ENCODE measurements at places on chromosomes 5 and 9.

DNA sequence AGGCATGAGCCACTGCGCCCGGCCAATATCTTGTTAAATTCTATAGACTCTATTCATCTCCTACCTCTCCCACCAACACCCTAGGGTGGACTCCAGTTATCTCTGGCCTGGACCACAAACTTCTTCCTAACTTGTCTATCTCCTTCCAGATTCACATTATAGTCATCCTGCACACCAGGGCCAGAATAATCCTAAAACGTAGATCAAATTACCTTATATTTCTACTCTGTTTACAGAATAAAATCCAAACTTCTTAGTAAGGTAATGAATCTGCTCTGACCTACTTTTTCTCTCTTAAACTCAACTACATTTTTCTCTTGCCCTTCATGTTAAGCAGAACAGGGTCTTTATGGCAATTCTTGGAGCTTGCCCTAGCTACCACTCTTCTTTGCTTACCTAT, 6.9 kb downstream of the ELL2 start:
- no peak for DNase-seq

GRCh38 chr5:31235381-31235780, 41.9 kb downstream of the CDH6 start:
- no peak for DNase-seq

DNA sequence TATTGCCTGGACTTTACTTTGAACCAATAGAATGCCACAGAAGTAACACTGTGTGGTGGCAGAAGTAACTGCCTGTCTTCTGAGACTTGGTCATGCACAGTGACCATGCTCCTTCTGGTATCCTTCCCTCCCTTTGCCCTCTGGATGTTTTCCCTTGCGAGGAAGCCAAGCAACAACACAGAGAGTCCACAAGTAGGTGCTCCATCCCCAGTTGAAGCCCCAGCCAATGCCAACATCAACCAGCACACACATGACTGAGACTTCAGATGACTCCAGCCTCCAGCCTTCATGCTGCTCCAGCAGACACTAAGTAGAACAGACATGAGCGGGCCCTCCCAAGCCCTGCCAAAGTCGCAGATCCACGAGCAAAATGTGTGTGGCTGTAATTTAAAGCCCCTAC, 129.6 kb downstream of the EPB41L4A start:
- DNase-seq = no peak

- no peak for DNase-seq
These were observed 9.4 kb upstream of the MAMDC2 start for GRCh38 chr9:70034271-70034711.

DNA sequence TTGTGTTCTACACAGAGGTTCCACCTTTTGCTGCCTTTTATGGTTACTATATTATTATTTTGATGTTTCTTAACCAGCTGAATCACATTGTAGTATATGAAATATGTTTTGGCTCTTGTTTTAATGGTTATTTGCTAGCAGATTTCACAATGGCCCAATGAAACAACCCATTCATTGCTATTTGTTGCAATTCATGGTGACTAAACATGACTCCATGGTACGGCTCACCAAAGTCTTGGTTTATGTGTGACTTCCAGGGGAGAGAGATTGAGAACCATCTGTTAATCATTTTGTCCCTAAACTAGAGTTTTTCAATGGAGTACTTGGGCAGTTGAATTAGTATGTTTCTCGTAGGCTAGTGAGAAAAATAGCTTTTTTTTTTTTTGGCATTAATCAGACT, 108.4 kb downstream of the GHR start:
- DNase-seq = no peak

DNA sequence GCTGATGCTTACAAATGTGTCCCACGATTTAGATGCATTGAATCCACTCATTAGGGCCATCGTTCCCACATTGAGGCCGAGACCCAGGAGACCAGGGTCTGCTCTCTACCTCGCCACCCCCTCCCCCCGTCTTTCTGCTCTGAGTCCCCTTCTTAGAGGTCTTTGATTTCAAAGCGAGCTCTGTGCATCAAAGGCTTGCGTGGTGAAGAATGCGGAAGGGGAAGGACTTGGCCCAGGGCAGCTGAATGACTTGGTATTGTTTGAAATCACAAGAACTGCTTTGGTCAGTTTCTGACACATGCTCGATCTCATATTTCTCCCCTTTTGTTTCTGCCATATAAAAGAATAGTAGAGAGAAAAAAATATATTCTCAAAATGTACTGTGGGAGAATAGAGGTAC, 78.3 kb upstream of the IRX1 start:
- no peak for DNase-seq

DNA sequence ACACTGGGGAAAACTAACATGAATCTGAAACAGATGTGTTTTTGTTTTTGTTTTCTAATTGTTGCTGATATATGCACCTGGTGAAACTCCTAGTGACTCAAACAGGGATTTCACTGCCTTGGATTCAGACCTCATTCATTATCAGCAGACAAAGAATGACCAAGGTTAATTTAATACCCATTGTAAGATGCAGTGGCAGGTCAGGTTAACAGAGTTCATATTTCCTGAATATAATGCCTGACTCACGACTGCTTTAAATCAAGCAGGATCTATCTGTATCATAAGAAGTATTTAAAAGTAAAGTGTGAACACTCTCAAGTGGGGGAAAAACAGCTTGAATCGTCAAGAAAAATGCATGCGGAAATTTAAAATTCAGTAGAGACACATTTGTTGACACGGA, 5.5 kb downstream of the JAKMIP2 start:
- DNase-seq = no peak

DNA sequence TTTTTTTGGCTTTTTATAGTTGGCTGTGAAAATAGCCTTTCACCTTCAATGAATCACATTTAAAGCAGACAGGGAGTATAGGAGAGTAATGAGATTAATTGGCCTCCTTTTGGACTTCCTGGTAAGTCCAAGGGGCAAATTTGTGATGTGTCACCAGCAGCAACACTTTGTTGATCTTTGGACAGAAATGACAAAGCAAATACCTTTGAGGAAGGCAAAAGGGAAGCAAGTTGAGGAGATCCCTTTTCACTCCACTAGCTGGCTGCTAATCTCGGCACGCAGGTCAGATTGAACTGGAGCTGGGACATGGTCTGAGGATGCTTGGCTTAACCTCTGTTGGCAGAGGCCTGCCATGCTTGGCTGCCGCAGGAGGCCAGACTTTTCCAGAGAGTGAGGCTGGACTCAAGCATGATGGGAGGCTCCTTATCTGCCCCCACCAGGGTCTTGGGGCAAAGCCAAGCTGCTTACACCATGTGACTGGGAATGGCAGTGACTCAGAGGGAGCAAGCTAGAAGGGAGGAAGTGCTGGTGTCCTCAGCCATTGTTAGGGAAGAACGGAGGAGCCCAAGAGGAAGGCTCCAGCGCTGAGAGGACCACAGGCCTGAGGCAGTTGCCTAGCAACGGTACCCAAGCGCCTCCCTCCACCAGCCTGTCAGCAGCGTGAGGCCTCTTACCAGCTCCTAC, 174.5 kb upstream of the MAP1B start:
- peak; percentile 74 for DNase-seq

DNA sequence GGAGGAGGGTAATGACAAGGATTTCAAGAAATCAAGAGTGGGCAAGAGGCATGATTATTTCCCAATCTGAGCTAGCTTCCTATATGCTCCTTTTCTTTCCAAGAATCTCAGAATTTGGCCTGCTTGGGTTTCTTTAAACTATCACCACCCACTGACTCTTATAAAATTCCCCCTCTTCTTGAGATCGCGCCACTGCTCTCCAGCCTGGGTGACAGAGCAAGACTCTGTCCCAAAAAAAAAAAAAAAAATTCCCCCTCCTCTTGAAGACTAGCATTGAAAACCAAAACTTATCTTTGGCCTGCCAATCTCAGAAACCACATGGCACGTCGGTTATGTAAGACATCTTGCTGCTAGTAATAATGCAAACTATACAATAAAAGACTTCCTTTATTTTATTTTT, 3.4 kb upstream of the DMXL1 start:
- DNase-seq = no peak

DNA sequence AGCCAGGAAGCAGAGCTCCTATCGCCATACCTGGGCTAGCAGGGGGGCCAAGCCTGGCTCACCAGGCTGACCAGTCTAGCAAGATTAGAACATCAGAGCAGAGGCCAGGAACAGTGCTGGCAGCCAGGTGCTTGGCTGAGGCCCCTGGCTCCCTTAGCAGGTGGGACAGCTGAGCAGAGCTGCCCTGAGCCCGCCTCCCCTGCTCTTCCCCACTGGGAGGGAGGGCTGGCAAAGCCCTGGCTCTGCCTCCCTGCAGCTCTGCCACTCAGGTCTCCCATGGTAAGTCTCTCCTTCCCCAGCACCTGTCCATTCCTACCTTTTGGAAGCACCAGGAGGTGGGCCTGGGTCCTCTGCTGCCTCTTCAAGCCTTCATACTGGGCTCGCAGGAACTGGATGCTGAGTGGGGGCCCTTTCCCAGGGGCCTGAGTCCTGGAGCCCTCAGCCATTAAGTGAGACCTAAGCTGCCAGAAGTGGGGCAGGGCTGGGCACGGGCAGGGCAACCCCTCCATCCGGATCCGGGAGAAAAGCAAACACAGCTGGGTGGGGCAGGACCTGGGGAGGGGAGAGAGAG, 803 bp downstream of the C9orf152 start:
- no peak for DNase-seq

DNA sequence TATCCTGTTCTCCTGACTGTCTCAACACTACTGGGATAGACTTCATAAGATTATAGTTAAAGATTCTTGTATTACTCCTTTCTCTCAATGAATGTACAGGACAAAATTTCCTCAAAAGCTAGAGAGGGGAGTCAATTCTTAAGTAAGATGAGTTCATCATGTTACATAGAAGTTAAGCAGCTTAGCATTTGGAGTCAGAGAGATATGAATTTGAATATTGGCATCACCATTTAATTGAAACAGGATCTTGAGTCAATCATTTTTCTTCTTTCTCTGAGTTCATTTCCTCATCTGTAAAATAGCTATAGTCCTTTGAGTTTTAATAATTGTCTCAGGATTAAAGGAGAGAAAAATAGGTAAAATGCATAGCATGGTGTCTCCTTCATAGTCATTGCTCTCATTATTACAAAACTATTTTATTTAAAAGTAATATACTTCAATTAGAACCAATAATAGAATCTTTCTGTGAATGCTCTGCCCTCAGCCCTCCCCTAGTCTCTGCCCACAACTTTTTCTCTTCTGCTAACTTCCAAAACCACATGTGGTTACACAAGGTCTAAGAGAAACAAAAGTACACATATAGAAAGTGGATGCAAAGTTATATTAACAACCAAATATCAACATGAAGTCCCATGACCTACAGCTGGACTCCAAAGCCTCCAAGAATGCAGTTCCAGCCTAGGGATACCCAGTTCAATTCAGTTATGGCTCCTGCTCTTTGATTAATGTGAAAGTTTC, 265.6 kb downstream of the TLE1 start:
- no peak for DNase-seq

DNA sequence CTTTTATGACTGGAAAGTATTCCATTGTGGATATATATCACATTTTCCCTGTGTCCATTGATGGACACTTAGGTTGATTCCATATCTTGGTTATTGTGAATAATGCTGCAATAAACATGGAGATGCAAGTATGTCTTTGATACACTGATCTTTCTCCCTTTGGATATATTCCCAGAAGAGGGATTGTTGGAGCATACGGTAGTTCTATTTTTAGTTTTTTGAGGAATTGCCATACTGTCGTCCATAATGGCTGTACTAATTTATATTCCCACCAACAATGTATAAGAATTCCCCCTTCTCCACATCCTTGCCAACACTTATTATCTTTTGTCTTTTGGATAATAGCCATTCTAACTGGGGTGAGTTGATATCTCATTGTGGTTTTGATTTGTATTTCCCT, 54.9 kb upstream of the PITX1 start:
- no peak for DNase-seq

- DNase-seq = no peak
These were observed 4.9 kb downstream of the FSTL4 start for GRCh38 chr5:133607451-133607850.

- DNase-seq = no peak
These were observed 48.0 kb upstream of the CEP78 start for GRCh38 chr9:78187763-78188484.

DNA sequence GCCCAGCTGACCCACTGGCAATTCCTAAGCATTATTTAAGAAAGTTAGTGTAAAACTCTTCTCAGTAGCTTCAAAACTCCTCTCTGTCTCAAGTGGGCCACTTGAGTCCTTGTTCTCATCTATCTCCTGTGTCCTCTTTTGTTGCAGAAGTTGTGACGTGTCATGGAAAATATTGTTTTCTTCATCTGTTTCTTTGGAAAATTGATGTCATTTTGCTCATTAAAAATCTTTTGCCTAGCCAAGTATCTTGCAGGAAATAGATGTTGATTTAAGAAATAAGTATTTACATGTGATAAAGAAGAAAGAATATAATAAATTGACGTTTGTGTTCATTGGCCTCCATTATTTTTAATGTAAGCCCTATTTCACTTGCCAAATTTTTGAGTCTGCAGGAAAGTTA, 1158.4 kb upstream of the SEMA6A start:
- DNase-seq = no peak

DNA sequence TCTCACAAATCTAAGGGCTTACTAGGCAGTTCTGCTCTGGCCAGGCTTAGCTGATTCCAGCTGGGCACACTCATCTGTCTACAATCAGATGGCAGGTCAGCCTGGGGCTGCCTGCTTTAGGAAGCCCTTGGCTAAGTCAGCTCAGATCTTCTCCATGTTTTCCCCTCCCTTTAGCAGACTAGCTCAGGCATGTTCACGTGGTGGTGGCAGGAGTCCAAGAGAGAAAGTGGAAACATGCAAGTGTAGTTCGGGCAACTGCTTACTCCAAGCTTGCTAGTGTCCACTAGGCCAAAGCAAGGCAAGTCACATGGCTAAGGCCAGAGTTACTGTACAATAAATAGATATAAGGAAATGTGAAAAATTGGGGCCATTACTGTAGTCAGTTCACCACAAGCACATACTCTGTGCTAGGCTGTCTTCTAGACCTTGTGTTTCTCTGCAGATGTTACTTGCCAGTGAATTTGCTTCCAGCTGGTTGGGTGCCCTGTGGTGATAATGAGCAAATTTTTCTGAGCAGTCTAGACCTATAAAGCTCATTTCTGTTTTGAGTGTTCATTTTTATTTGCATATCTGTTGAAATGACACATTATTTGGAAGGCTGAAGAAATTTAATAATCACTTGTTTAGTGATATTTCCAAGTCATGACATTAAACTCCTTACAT, 38.3 kb downstream of the RECK start:
- peak; percentile 38 for DNase-seq

- DNase-seq = no peak
These were observed 40.4 kb downstream of the ACTBL2 start for GRCh38 chr5:57442080-57442839.

GRCh38 chr5:76445063-76445462, 42.0 kb downstream of the IQGAP2 start:
- DNase-seq = no peak

- no peak for DNase-seq
These were observed 79.4 kb downstream of the PTTG1 start for GRCh38 chr5:160500786-160501779.
